Colonic mucosa (tissue), 4 donors: ENCODE measurements at places on chromosomes 16 and 17. TPM values are rescaled to one million over a fixed set of nuclear protein-coding genes. Genes with fewer than 3 reads are reported as not detected.

The CALB2 gene
- total RNA-seq, result 0.74 TPM

The TPSB2 gene
- 92.9 TPM for total RNA-seq

The TLCD3A gene
- total RNA-seq, result 27.0 TPM

GRCh38 chr16:58655215-58655596, 25.6 kb upstream of the CNOT1 start:
- DNase-seq, result no peak

- DNase-seq, result peak; percentile 99
Measured at GRCh38 chr17:81346090-81346907, 49.0 kb upstream of the BAHCC1 start.

DNA sequence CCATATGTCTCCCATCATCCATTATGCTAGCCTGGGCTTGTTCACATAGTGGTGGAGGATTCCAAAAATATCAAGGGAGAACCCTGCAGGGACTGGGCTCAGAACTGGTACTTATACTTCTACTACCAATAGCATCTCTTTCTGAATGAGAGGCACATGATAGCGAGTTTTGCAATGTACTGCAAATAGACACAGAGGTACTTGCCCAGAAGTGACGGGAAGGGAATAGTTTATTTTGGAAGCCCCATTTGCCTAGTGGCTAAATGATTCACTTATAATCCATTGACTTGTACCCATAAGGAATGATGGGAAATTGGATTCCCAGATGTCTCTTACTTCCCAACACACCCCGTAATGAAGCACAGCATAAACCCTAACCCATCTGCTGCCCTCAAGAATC, 124.8 kb upstream of the ERCC4 start:
- DNase-seq, result no peak

- no peak for DNase-seq
Measured at GRCh38 chr17:81867991-81868673, 3.0 kb downstream of the ARHGDIA start.

DNA sequence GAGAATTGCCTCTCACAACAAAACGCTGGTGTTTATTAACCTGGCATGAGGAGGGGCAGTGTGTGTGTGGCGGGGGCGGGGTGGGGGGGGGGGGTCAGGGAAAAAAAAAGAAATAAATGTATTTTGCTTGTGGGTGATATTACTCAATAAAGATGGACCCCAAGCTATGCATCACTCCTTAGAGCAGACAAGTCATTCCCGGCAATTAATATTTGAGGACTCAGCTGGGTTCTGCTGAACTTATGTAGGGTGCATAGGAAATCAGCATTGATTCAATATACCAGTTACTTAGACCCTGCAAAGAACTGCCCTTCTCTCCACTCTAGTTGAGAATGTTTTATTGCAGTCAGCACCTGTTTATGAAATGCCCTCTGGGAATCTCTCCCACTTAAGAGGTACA, 206.2 kb upstream of the MAF start:
- DNase-seq, result no peak

GRCh38 chr16:68200088-68200783, 35.7 kb downstream of the ESRP2 start:
- no peak for DNase-seq

- no peak for DNase-seq
Measured at GRCh38 chr16:56910654-56911539, 21.0 kb upstream of the HERPUD1 start.

- DNase-seq, result no peak
Measured at GRCh38 chr17:57778306-57778705, 33.2 kb upstream of the CCDC182 start.

- DNase-seq, result no peak
Measured at GRCh38 chr16:4692460-4693295, 684 bp upstream of the NUDT16L1 start.
